Activated CD4-positive, alpha-beta T cell treated with anti-CD3 and anti-CD28 coated beads, Interleukin-2, amount 50 U/mL, for 24 hours (primary cell): ENCODE measurements at places on chromosomes 11 and 22.

- DNase-seq = no peak
Measured at GRCh38 chr11:34311126-34311525, 46.7 kb downstream of the ABTB2 start.

DNA sequence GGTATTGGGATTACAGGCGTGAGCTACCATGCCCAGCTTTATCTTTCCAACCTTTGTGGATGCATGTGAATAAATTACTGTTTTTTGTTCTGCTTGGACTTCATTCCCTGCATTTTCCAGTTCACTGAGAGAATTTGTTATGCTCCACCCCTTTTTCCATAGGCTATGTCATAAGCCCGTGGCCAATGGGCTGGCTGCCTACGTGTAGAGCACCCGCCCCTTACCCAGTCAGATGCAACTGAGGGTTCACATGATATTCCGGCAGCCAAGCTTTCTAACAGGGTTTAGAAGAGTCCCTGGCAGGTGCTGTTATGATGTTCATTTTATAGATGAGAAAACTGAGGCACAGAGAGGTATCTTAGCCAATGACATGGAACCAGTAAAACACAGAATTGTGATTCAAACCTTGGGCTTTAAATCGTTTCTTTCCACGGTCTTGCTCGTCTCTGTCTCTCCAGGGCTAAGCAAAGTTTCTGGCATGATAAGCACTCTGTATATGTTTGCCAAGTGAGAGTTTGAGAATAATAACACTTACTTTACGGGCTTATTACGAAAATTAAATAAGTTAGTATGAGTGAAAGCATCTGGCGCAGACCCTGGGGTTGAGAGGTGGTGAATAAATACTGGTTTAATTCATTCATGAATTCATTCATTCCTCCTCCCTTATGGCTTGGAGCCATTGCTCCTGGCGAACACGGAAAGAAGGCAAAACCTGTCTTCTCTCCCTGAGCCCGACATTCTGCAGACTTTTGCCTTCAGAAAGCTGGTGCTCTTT lies 42.4 kb upstream of the RASD2 start:
- DNase-seq = no peak

GRCh38 chr11:62621027-62621566 lies 689 bp downstream of the B3GAT3 start:
- DNase-seq = no peak

DNA sequence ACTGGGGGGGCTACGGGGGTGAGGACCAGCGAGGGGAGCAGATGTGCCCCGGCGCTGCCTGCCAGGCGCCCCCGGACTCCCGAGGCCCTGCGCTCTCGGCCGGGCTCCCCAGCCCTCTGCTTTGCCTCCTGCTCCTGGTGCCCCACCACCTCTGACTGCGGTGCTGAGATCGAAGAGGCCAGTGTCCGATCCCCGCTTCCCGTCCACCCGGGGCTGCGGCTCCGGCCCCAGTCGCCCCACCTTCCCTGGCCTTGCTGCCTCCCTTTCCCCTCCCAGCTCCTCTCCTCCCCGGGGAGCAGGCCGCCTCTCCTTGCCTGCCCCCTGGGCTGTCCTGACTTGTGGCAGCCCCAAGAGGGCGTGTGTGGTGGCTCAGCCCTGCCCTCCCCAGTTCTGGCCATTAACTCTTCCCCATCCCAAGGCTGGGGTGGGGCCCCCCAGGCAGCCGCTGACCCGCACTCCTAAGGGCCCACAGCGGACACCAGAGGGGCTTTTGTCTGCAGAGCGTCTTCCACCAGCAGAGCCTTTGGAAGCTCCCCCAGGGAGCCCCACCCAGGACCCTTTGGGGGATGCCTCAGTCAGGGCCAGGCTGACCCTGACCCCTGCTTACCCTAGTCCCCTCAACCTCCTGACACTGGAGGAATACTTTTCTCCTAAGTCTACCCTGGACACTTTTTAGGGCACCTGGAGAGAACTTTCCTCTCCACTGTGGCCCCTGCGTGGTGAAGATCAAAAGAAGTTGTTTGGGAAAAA lies 16.6 kb downstream of the RTN4RL2 start:
- DNase-seq = no peak

DNA sequence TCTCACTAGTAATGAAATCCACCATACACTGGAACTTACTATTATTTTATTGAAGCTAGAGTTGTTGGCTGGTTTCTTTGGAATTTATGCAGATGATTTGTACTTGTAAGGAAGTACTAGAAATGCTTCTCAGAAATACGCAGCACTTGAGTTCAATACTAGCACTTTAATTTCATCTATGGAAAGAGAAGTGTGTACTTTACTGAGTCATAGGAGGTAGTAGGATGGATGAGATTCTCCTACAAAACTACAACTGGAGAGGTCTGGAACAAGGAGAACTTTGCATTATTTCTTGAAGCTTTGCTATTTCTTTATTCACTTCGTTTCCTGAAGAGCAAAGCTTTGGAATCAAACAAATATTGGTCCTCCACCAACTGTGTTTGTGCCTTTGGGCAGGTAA lies 44.1 kb upstream of the CCDC90B start:
- no peak for DNase-seq

DNA sequence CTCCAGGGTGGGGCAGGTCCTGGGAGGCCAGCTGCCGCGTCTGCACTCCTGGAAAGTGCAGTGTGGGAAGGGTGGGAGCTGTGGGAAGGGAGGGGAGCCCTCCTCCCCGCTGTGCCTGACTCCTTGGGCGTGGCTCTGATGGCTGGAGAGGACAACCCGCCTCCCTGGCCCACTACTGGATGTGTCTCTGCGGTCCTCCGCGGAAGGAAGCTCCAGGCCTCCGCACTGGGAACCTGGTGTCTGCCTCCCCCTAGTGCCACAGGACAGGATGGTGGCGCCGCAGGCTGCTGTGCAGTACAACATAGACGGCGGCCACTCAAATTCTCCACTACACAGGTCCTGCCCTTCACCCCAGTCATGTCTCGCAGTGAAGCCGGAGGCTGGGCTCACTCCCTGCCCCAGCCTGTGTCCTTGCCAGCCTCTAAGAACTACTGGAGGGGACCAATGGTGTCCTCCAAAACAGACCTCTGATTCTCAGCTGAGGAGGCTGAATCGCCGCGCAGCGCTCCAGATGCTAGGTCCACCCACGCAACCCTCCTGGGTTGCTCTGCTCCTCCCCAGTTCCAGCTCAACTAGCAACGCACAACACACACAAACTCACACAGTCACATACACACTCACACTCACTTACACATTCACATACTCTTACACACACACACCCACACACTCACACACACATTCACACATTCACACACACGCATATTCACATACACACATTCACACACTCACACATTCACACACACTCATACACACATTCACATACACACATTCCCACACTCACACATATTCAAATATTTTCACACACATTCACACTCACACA lies 12.4 kb upstream of the DSCAML1 start:
- DNase-seq = no peak

DNA sequence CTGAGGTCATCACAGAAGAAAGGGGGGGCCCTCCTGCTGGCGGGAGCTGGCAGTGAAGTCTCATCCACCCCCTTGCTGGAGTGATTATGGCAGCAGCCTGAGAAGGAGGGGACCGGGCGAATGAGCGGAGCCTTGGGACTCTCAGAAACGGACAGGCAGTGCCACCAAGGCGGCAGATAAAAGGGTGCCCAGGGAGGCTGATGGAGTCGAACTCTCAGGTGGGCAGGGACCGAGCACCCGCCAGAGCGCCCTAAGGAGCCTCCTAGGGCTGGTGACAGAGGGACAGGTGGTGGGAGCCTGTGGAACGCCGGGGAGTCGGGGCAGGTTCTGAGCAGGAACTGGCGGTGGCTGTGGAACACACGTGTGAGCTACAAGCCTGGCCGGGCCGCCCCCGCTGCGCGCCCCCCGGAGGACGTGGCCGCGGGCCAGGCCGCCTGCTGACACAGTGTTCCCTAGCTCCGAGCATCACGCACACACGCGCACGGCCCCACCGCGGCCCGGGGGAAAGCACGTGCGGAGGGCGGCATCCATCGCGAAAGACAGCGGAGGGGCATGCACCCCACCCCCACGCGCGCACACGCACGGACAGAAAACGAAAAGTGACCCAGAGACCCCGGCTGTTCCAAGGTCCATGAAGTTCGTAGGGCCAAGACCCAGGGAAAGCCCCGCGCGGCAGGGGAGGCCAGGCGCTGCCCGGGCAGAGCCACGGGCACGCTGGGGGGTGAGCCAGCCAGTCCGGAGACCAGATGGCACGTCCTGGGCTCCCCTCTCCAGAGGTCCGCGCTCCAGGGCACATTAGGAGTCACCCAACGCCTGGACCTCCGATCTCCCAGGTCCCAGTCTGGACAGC lies 1.0 kb downstream of the VWCE start:
- peak; percentile 33 for DNase-seq

DNA sequence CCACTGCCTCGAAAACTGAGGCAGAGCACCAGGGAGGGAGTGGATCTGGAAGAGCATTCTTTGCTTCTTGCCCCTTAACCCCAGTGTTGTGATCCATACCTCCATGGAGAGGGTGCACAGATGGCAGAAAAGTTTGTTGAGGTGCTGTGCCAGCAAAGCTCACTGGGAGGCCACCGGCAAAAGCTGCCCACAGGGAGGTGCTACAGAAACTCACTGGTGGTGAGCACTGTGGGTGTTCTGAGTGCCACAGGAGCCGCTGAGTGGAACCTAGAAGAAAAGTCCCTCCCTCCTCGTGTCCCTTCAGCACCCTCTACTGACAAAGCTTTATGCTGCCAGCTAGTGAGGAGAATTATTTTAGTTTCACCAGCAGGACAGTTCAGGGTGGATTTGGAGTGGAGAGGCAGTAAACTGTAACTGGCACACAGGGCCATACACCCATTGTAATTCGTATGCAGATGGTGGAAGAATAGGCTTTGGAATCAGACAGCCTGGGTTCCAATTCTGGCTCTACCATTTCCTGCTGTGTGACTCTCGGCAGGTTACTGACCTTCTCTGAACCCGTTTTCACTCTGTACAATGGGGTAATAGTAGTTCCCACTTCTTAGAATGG lies 84.6 kb downstream of the SWAP70 start:
- no peak for DNase-seq
